ENCODE measurements at places on chromosomes 12 and 14.

- no peak for DNase-seq
- H3K27me3 ChIP-seq: no peaks in the 10 kb centered on the region
- no peaks in the 10 kb centered on the region for H3K4me1 ChIP-seq
- H3K4me3 ChIP-seq: no peak overlapping the region
Measured at GRCh38 chr14:43306053-43306452, 1201.0 kb downstream of the FSCB start.

- no peak for DNase-seq
- no peaks in the 10 kb centered on the region for H3K36me3 ChIP-seq
- H3K27me3 ChIP-seq: no peaks in the 10 kb centered on the region
Measured at GRCh38 chr12:110860833-110861296, 14.1 kb downstream of the CCDC63 start.

- DNase-seq: no peak
- no peaks in the 10 kb centered on the region for H3K27me3 ChIP-seq
- no peaks in the 10 kb centered on the region for H3K36me3 ChIP-seq
- H3K4me1 ChIP-seq: no peaks in the 10 kb centered on the region
- H3K27ac ChIP-seq: no peak overlapping the region
Measured at GRCh38 chr12:86917121-86917520, 660.9 kb upstream of the MGAT4C start.

DNA sequence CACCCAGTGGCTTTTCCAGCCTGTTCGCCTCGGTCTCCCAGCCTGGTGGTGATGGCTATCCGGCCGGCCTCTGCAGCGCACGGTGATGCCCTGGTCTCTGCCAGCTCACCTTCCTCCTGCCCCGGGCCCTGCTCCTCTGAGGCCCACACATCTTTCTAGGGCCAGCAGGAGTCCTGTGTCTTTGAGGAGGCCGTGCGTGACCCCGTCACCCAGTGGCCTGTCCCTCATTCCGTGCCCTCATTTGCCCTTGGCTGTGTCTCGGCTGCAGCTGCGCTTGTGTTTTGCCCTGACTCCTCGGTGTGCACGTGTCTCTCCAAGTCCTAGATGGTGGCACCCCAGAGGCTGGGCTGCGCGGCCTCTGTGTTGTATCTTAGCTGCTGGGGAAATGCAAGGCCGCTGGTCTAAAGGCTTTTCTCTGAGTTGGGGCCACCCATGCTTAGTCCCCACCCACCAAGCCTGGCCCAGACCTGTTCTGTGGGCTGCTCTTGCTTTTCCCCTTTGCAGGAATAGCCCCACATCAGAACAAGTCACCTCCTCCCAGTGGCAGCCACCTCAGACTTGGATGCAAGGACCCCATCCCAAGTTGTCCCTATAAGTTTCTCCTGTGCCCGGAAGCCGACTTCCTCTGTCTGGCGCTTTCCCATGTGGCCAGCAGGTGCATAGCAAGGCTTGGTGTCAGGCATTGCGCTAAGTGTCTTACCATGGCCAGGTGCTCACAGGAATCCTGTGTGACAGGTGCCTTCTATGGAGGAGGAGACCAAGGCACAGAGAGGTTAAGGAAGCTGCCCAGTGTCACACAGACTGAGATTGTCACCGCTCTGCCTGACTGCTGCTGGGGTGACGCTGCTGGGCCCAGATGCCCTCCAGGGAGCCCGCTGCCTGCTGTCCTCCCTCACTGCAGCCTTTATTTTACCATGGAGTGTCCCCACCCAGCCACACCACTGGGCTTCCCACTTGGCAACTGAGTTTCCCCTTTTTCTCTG is 64.5 kb downstream of the TSPAN9 start:
- no peak for DNase-seq
- H3K27me3 ChIP-seq: peaks cover 4% of the 10 kb centered on the region
- H3K4me3 ChIP-seq: no peak overlapping the region
- no peaks in the 10 kb centered on the region for H3K36me3 ChIP-seq

Data from activated CD4-positive, alpha-beta T cell treated with anti-CD3 and anti-CD28 coated beads, Interleukin-2, amount 10 ng/mL, durations not matched to agents 7 days and 5 days (primary cell).